ENCODE measurements at places on chromosomes 1 and 21.

DNA sequence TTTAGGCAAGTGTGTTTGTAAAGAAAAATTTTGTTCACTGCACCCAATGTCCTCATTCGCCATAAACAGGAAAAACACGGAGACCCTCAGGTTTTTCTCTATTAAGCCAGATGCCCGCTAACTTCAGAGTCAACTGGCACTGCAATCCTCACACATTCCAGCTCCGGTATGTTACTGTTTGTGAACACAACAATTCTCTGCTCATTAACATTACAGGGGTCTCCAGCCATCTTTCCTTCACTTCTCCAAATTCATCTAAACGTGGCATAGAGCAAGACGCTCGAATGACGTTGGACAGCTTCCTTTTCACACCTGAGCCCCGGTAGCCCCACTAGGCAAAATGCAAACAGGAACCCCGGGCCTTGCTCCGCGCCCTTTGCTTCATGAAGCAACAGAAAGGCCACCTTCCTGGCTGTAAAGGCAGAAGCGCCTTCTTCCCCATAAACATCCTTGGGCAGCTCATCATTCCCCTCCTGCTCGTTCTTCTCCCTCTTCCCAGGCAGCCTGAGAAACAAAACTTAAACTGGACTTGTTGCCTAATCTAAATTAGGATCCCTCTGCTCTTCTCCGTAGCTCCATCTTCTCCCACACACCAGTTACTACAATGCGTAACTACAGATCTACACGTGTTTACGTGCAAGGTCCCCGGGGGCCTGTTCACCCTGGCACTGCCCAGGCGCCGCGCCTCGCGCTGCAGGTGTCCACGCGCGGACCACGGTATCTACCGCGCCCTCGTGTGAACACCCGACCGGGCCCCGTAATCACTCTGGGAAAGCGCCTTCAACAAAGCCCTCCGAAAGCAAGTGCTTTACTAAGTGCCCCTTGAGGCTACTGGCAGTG lies 1.2 kb downstream of the LBR start:
- no peak for DNase-seq

DNA sequence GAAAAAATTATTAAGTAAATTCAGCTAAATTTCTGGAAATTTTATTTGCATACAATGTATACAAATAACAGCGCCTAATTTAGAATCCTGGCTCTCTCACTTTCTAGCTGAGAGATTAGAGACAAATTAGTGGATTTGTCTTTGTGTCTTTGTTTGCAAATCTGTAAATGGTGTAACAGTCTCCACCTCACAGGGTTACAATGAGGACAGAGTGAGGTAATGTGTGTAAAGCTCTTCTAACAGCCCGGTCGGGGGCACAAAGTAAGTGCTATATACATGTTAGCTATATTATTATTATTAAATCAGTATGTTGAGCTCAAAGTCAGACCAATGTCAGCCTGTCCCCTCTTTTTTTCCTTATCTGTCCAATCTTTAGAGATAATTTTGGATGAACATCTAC lies 5.0 kb upstream of the ADAMTSL4 start:
- DNase-seq: no peak

DNA sequence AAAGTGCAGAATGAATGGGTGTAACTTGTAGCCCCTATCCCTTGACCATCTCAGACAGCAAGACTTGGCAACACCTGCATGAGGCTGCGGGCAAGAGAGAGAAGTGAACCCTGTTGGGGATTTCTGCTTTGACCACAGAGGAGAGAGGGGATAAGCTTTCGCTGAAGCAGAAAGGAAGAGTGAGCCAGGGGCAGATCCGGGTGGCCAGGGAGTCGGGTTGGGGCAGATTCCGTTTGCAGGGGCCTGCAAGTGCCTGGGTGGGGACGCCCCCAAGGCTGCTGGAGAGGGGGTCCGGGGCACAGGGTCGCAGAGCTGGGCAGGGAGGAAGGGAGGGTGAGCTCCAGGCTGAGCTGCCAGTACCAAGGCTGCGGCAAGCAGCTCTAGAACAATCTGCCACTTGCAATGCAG lies 25.3 kb upstream of the PIK3CD start:
- no peak for DNase-seq

DNA sequence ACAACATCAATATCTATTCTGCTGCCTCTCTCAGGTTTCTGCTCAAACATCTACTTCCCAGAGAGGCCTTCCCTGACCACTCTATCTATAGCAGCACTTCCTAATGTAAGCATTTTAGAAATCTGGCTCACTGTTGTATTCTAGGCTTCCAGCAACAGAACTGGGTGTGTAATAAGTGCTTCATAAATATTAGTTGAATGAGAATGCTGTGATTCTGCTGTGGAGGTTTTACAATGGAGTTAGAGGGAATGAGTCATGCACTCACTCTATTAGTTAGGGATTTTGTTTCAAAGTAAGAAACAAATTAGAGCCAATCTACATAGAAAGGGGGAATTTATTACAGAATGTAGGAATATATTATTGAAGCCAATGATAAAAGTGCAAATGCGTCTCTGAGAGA lies 38.6 kb upstream of the SLC35F3 start:
- no peak for DNase-seq

- DNase-seq: no peak
Observed at GRCh38 chr1:231557411-231557810, 28.9 kb downstream of the TSNAX start.

DNA sequence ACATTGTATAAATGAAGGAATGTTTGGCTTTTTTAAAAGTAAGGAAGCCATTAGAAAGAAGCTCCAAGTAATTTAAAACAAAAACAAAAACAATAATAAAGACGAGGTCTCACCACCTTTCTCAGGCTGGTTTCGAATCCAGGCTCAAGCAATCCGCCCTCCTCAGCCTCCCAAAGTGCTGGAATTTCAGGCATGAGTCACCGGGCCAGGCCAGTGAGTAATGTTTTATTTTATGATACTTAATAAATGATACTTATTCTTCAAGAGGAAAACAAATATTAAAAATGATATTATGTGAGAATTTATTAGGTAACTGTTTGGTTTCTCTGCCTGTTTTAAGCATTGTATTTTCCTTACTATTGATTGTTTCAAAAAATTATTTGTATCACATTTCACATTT lies 201.4 kb upstream of the BRINP3 start:
- no peak for DNase-seq

- DNase-seq: no peak
Observed at GRCh38 chr21:18403735-18404450, at the start of gene TMPRSS15. TSS of gene TMPRSS15 (minus strand) at chr21:18403785. CDS start at chr21:18403622, 163 bp downstream.

DNA sequence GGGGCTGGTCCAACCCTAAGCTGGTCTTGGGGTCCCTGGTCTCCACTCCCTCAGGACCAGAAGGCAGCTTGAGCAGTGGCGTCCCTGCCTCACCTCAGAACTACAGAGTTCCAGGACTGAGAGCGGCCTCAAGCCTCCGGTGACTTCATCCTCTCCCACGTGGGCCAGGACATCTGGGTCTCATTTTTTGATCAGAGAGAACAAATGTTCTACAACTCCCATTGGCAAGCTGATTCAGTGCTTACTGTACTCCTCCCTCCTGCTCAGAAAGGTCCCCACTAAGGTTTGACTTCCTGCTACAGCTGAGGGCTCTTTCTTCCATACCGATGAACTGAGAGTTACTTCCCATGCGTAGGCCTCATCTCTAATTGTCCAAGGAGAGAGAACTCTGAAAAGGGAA lies 78.5 kb downstream of the PLXNA2 start:
- no peak for DNase-seq

DNA sequence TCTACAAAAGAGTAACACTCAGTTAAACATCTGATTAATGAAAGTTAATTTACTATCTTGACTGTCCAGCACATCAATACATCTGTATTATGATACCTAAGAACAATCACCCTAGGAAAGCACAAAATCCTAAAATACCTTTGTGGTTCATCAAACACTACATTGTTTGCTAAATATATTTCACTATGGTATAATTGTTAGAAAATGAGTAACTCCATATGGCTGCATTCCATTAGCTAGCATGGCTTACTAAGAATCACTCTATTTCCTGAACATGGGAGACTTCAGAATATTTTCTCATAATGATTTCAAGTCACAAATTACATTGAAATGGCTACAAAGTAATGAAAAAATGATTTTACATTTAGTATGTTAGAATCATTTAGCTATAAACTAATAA lies 12.5 kb downstream of the TRMT1L start:
- no peak for DNase-seq

- no peak for DNase-seq
Observed at GRCh38 chr1:161473348-161473747, 31.9 kb upstream of the FCGR2A start.

DNA sequence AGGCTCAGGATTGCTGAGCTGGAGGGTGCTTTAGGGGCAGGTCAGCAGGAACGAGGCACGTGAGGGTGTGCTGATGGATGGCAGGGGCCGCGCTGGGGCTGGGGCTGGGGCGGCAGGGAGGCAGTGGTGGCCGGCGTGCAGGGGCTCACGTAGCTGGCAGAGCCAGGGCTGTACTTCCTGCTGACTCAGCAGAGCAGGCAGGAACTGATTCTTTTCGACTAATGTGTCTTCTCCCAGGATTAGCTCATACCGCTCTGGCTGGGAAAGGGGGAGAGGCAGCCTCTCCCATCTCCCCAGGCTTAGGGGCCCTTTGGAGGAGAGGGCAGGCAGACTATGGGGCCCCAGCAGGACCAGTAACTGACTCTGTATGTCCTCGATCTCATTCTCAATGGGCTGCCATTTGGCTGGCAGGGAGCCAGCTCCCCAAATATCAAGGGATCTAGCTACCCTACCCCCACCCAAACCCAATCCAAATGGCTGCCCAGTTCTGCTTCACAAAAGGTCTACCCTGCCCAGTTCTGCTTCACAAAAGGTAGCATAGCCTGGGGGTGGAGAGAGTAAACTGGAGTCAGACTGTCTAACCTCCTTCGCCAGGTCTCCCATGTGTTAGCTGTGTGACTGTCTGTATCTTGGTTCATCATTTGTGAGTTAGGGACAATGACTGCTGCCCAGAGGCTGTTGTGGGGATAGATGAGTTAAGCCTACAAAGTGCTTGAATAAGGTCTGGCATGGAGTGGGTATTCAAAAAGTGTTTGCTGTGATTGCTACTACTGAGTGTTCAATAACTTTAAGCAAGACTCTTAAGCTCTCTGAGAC lies 100.1 kb upstream of the SLC2A1 start:
- DNase-seq: no peak

DNA sequence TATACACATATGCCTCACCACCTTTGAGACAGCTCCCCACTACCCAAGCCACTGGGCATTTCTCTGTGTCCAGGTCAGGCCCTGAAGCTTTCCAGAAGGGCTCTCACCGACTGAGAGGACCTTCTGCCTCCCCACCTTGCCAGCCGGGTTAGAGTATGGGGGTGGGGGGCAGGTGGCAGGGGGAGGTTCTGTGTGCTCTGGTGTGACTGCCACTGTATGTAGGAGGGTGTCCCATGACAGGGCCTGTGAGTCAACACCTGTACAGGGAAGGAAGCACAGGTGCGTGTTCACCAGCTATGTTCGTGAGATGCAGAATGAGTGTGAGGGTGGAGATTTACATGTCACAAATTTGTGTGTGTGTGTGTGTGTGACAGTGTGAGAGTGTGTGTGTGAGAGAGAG lies 7.0 kb downstream of the AHDC1 start:
- DNase-seq: no peak

DNA sequence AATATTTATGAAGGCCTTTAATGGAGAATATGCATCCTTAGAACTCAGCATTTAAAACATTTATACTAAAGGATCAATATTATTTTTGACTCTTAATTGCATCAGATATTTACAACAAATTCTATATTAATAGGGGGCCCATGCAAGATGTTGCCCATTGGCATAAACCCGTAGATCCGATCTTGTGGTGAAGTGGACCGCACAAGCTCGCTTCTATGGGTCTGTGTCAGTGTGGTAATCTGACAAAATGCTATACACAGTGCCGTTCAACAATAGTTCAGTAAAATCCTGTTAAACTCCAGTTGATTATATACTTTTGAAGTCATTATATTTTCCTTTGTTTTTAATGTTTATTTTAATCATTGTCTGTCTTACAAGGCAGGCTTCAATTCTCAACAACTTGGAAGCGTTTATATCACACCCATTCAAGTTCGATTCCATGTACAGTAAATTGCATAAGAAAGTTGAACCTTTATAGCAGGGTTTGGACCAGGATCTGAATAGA lies 809.2 kb downstream of the USP25 start:
- DNase-seq: no peak

DNA sequence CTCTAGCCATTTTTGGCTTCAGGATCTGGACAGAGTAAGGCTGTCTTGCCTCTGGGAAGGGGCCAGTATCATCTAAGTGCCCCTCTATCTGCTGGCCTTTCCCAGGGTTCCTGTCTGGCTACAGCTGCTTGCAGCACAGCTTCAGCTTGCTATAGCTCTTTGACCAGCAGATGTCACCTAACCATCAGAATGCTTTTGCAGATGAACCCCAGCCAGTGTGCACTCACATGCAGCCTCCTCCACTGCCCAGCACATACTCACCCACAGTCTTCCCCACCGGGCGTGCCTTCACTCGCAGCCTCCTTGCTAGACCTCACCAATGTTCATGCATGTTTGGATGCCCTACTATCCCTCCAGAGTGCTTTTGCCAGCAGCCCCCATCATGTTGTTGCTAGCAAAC lies 769.0 kb downstream of the BRINP3 start:
- DNase-seq: no peak

GRCh38 chr1:155942578-155943141 lies 1.2 kb downstream of the RXFP4 start:
- DNase-seq: no peak

- DNase-seq: no peak
Observed at GRCh38 chr1:95095833-95096217, 21.3 kb upstream of the TLCD4 start.

DNA sequence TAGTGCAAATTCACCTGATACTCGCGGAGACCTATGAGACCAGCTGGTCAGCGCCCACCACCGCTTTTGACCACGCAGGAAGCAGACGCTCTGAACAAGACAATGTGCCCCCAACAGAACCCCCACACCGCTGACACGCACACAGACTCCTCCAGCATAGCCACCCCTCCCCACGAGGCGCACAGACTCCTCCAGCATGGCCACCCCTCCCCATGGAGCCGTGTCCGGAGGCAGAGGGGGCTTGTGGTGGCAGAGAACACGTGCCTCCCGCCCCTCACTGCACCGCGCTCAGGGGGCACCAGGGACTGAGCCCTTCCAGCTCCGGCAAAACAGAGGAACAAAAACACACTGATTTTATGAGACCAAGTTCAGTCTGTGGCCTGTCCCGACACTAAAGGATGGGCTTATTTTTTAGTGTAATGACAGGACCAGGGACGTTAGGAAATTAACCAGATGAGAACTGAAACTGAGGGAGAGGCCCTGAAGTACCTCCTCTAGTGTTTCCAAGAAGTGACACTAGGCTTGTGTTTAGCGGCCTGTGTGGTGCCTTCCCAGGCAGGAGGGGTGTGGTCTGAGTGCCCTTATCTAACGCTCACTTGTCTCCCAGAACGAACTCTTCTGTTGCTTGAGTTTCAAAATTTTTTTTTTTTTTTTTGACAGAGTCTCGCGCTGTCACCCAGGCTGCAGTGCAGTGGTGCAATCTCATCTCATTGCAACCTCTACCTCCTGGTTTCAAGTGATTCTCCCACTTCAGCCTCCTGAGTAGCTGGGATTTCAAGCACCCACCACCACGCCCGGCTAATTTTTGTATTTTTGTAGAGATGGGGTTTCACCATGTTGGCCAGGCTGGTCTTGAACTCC lies 10.0 kb upstream of the AGPAT3 start:
- DNase-seq: no peak

Measured in T follicular helper cell (primary cell).